ENCODE measurements at places on chromosomes 7 and 10. TPM values are rescaled to one million over a fixed set of nuclear protein-coding genes. Genes with fewer than 3 reads are reported as not detected.

TBC1D12 gene
- total RNA-seq = 5.9 TPM

CPED1 gene
- total RNA-seq = not detected

ITPRID1 gene
- not detected for total RNA-seq

CCL26 gene
- 7.1 TPM for total RNA-seq

SLC26A4 gene
- total RNA-seq = 0.19 TPM

CYP3A4 gene
- total RNA-seq = not detected

FAM13C gene
- total RNA-seq = 0.05 TPM

GALNT17 gene
- total RNA-seq = not detected

AOAH gene
- not detected for total RNA-seq

LBX1 gene
- total RNA-seq = not detected

ERVW-1 gene
- not detected for total RNA-seq

ARMC10 gene
- total RNA-seq = 36.4 TPM

TTYH3 gene
- 57.9 TPM for total RNA-seq

UNCX gene
- not detected for total RNA-seq

ANKRD61 gene
- 0.53 TPM for total RNA-seq

FFAR4 gene
- 0.30 TPM for total RNA-seq

HABP2 gene
- total RNA-seq = 0.07 TPM

SYT15B gene
- 3.5 TPM for total RNA-seq

TBX20 gene
- 1.2 TPM for total RNA-seq

ZNF862 gene
- 2.1 TPM for total RNA-seq

HMX3 gene
- total RNA-seq = not detected

ADRB1 gene
- total RNA-seq = 1.1 TPM

CC2D2B gene
- not detected for total RNA-seq

AQP1 gene
- total RNA-seq = 0.40 TPM

MOGAT3 gene
- total RNA-seq = not detected

TMEM213 gene
- not detected for total RNA-seq
